ENCODE measurements at places on chromosomes 2 and 18.

DNA sequence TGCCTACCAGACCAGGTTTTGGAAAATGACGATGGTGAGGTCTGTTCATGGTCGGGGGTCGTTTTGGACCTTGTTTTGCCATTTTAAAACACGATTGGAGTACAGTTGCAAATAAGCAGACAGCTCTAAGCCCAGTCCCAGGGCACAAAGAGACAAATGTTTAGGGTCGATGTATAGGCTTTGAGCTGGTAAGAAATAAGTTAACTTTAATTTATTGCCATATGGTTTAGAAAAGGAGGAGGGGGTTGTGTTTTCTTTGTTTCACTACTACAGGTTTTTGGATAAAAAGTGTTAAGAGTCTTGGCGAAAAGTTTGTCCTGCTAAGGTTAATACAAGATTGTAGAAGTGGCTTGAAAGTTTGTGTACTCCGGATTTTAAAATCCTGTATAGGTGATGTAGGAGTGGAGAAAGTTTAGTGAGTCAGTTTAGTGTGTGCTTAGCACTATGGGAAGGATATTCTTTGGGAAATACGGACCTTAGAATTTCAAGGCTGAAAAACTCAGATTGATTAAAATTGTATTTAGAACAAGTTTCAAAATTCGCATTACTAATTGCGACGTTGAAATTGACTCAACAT, 1.3 kb downstream of the KCMF1 start:
- no peak for DNase-seq

- no peak for DNase-seq
Observed at GRCh38 chr18:3793545-3793944, 343.6 kb downstream of the TGIF1 start.

DNA sequence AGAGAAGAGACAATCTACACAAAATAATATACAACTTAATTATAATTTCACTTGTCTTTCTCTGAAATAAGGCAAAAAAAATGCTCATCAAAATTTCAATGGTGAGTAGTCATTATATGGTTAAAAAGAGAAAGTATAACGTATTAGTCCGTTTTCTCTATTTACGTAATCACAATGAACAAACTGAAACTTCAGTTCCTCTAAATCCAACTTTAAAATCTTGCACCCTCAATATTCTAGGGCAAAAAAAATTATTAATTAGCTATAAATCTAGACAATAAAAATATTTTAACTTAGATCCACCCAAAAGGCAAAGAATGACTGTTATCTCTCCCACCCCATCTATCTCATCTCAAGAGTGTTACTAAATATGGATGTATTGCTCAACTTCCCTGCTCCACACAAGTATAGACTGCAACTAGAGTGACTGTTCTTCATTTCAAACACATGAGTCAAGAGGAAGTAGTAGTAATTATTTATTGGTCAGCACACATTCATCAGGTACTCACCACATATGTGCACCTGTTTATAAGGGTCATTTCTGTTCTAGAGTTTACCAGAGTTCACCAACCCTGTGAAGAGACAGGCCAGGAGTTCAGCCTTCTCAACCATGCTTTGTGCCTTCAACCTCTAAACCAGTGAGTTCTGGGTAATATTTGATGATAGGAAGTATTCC, 36.4 kb downstream of the STK39 start:
- no peak for DNase-seq

DNA sequence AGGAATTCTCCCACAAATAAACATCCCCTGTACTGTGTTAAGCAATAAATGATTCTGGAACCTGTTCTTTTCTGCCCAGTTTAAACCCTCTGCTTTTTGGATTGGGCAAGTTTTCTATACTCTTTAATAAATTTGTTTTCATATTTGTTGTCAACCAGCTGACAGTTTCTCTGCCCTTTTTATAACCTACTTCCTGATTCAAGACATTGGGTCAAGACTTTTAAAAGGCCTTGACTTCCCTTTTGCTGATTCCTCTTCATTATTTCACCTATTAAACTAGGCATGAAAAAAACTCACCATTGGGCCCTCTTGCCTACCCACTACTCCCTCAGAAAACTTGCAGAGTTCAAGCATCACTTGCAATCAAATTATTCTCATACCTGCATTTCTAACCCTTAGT, 459.5 kb downstream of the ARHGAP15 start:
- DNase-seq: no peak

DNA sequence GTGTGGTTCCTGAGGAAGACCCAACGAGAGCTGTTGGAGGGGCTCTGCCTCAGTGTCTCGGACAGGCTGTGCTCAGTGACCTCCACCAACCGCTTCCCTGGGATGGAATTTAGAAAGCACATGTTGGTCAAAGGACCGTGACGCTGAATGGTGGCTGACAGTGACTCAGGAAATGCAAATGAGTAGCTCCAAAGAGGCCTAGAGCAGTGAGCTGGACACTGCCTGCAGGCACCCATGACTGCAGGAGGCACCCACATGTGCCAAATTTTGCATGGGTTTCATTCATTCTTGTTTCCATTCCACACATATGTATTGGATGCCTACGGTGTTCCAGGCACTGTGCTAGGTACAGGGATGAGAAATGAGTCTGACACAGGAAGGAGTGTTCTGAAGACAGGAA, 46.4 kb downstream of the ACKR3 start:
- no peak for DNase-seq

DNA sequence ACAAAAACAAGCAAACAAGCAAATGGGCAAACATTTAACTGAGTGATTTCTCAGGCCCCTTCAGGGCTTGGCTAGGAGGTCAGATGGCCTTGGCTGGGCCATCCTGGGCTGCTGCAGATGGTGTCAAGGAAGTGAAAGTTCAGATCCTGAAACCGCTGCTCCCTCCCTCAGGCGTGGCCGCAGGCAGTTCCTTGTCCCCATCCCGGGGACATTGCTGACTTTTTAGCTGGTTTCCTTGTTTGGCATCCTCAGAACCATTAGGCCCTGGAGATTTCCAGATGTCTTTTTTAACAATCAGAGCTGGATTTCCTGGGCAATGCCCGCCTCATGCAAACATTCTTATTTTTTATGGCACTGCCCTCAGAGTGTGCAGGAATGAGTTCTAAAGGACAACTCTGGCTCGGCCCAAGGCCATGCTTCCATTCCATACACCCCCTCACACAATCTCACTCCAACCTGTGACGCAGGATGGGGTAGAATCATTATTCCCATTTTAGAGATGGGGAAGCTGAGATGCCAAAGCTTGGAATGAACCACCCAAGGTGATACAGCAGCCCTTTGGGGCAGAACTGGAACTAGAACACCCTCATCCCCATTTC, 86.1 kb upstream of the ZCCHC2 start:
- no peak for DNase-seq

DNA sequence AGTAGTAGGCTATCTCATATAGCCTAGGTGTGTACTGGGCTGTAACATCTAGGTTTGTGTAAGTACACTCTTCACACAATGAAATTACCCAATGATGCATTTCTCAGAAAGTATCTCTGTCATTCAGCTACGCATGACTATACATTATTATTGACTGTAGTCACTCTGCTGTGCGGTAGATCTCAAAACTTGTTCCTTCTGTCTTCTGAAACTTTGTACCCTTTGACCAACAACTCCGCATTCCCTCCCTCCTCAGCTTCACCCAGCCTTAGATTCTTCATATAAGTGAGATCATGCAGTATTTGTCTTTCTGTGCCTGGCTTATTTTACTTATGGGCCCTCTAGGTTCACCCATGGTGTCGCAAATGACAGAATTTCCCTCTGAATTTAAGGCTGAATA, 49.0 kb downstream of the TAF1B start:
- DNase-seq: no peak

DNA sequence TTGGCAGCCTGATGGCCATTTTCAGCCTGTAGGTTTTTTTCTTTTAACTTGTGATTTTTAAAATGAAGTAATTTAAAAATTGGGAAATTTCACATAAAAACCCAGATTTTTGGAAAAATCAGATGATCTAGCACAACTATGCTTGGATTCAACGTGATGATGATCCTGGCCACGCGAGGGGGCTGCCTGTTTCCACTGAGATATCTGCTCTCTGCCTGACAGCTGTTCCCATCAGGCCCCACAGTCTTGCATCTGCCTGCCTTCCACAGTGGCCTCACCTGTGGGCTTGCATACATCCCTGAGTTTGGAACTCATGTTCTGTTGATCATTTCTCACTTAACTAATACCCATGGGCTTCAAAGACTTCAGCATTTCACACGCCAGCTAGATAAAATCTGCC, 92.1 kb upstream of the FZD5 start:
- no peak for DNase-seq

GRCh38 chr18:79136742-79137141, 67.5 kb downstream of the ATP9B start:
- DNase-seq: no peak

GRCh38 chr2:100230754-100231153, 88.4 kb upstream of the AFF3 start:
- DNase-seq: no peak

DNA sequence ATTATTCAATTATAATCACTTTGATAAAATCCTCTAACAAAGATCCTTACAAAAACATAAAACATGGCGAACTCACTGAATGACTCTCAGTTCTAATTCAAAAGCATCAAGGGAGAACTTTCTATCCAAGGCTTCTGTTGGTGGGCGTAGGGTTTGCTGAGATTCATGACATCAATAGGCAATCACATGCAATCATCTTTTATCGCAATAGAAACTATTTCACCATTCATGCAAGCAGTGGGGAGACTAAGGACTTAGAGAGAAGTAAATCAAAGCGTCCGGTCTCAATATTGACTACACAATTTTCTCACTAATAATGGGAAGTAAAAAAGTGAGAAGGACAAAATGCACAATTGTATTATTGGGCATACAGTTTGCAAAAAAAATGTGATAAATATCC, 168.7 kb downstream of the SCG2 start:
- DNase-seq: no peak

DNA sequence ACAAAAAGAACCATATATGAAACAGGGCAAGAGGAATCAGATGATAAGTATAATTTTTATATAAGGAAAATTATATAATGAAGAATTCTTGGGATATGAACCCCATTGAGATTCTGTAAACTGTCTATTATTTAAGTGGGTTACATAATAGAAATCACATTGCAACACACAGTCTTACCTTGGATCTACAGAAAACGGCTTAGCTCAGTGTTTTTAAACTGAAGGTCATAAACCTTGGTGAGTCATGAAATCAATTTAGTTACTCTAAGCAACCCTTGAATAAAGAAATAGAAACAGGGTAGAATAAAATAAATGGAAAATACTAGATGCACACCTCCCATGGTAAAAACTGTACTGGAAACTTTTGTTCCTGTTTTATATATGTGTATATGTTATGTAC, 50.7 kb downstream of the METTL8 start:
- no peak for DNase-seq
